Urinary bladder (tissue), 4 donors: ENCODE measurements at places on chromosomes 11 and 22.

GRCh38 chr11:66844496-66845142 is 1.4 kb downstream of the RCE1 start:
- DNase-seq: no peak

DNA sequence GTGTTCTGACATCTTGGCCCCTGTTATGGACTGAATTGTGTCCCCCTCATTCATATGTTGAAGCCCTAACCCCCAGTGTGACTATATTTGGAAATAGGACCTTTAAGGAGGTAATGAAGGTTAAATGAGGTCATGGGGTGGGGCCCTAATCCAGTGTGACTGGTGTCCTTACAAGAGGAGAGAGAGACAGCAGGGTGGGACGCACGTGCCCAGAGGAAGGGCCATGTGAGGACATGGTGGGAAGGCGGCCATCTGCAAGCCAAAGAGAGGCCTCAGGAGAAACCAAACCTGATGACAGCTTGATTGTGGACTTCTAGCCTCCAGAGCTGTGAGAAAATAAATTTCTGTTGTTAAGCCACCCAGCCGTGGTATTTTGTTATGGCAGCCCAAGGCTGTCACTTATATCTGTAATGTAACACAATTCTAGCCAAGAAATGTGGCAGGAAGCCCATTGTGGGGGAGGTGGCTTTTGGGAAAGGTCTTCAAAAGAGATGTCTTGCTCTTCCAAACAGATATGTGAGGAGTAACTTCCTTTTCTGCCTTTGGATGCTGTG is 23.7 kb downstream of the SLC22A6 start:
- no peak for DNase-seq

DNA sequence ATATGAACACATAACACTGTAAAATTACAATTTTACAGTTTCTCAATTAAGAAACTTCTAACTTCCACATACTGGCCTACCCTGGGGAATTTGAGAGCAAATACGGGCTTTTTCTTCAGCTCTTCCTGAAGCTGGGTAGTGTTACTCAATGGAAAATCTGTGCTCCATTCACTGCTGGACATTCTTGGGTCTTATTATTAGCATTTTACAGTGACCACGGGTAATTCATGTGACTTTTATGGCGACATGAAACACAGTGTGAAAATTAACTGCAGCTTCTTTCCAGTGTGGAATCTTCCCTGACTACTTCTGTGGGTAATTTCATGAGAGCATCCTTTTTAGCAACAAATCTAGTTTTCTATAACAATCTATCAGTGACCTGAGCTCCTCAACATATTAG is 423.7 kb upstream of the ANO5 start:
- DNase-seq: no peak

DNA sequence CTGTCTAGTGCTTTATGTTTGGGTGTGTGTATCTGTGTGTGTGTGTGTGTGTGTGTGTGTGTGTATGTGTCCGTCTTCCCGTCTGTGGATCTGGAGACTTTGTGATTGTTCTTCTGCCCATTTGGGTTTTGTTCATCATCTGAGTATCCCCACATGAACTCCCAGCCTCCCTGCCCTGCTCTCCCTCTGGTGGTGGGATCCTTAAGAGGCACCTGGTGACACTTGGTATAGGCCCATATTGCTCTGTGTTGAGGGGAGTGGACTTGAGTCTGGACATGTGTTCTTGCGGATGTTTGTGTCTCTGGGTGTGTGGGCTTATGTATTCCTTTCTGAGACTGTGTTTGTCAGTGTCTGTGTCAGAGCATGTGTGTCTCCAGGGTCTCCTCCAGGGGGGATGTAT is 15.3 kb downstream of the RCOR2 start:
- no peak for DNase-seq

- no peak for DNase-seq
These were observed 8.2 kb upstream of the PARVG start for GRCh38 chr22:44172370-44173108.

GRCh38 chr11:117366248-117366647 is 38.6 kb downstream of the CEP164 start:
- no peak for DNase-seq
